Globus pallidus (tissue), 1 donor: ENCODE measurements at places on chromosomes 2 and 18.

DNA sequence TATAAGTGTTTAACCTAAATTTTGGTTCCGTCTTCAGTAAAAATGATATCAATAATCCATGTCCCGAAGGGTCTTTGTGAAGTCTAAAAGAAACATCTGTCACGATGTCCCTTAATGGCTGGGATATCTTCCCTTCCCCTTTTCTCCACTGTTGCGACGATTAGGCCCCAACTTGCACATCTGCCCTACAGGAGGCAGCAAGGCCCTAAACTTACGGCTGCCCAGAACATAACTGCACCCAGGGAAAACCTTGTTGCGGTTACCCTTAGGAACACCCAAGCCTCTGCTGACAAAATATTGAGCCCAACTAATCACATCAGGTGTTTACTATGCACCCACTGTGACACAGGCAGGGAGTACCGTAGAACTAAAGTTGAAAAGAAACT is 1.3 kb upstream of the SMAD2 start:
- peak; percentile 44 for DNase-seq

DNA sequence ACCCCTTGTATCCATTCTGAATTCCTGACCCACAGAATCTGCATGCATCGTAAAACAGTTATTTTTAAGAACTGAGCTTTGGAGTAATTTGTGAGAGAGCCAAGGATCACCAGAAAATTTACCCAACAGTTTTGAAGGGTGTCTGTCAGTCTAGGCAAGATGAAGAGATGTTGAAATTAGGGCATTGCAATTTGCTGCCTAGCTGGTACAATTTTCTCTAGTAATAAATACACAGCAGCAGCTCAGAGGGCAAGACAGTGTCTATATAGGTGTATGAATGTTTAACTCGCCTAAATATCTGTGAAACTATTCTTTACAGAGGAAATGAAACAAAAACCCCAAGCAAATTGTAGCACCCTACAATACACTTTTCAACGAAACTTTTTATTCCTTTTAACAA is 377.8 kb upstream of the POU3F3 start:
- peak; percentile 61 for DNase-seq

DNA sequence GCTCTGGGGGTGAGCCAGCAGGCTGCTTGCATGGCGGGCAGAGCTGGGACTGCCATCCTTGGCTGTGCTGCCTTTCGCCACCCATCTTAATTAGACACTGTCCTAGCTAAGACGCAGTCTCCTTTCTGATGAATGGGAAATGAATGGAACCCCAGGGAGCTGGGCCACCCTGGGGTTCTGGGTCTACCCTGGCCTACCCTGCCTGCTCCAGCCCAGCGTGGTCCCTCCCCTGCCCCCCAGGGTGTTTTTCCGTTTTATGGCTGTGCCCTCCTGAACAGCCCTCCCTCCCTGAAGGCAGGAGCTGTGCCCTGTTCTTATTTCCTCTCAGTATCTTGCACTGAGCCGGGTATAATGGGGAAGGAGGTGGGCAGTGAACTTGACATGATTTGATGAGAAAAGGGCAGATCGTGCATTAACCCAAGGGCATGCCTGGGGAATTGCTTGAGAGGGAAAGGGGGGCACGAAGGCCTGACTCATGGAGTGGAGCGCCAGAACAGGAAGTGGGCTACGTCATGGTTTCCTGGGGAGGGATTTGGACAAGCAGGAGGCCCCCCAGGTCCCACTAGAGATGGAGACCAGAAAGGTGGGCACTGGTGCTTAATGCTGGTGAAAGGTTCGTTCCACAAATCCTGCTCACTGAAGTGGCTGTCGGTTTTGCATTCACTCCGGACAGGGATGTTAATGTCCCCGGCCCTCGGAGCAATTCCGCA is 165.0 kb downstream of the KLHL29 start:
- no peak for DNase-seq

DNA sequence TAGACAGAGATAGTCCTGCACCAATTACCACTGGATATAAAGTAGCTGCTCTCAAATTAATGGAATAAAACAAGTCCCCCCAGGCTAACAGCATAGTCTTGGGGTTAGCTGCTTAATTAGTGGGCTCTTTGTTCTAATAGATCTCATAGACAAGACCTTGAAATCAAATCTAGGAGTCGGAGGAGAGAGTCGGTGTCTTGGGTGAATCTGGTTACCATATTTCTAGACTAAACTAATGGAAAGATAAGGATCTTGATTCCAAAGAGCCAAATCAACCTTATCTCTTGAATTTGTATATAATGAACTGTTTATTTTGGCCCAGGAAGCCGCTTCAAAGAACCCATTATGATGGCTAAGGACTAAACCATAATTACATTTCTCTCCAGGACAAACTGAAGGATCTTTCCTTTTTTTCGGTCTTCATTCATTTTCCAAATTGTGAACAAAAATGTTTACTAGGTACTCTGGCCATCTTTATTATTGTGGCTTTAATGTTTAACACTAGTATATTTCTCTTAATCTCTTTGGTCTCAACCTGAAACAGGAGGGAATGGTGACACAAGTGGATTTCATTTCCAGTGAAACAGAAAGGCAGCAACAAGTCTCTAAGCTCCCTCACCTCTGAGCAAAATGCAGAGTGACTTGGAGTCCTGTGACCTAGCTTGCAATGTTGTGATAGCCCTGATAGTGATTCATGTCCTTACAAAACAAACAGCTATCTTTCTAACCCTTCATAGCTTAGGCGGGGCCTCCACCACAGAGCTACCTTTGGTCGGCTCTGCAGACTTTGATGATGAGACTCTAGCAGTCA is 137.9 kb upstream of the PARD3B start:
- no peak for DNase-seq

GRCh38 chr2:86253424-86253823 is 54.2 kb downstream of the MRPL35 start:
- DNase-seq: no peak

DNA sequence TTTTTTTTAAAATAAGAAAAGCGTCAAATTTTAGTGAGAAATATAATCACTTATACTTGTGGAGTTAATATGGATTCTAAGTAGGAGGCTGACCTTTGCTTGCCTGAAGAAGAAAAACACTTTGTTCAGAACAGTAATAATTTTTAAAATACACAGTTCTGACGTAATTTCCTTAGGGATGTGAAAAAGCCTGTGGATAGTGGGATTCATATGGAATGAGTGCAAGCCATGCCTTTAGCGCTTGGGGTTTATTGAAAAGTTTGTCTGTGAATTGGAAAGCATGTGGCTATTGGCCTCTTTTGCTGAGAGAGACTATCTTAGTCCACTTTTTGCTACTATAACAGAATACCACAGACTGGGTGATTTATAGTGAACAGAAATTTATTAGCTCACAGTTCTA is 151.3 kb downstream of the CCDC85A start:
- no peak for DNase-seq

DNA sequence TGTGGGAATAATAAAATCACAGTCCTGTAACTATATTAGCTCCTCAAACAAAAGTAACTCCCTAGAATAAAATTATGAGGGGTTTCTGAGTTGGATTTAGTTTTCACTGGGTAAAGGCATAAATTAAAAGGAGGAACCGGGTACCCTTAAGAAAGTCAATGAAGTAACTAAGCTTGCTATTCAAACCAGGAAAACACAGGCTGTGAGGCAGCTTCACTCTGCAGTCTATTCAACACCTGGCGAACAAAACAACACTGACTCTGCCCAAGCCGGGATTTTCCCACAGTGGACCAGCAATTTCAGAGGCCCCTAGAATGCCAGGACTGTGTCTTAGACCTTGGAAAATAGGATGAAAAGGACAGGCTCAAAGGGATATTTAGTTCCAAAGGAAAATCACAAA is 24.6 kb upstream of the CREB1 start:
- no peak for DNase-seq

DNA sequence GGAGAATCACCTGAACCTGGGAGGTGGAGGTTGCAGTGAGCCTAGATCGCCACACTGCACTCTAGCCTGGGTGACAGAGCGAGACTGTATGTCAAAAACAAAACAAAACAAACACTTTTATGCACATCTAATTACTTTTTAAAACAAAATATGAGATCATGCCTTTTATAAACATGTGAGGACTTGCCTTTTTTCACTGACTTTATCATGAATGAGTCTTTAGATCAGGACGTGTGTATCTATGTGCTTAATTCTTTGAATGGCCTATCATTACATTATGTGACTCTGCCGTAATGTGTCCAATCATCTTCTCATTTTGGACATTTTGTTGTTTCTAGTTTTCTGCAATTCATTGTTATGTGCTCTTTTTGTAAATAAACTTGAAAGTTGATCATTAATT is 58.7 kb downstream of the FAM117B start:
- no peak for DNase-seq

GRCh38 chr18:35680139-35680551 is 98.6 kb downstream of the GALNT1 start:
- no peak for DNase-seq

GRCh38 chr2:217562871-217563480 is 439.8 kb downstream of the TNS1 start:
- no peak for DNase-seq

- no peak for DNase-seq
These were observed 254.1 kb downstream of the IKZF2 start for GRCh38 chr2:212897296-212897695.

DNA sequence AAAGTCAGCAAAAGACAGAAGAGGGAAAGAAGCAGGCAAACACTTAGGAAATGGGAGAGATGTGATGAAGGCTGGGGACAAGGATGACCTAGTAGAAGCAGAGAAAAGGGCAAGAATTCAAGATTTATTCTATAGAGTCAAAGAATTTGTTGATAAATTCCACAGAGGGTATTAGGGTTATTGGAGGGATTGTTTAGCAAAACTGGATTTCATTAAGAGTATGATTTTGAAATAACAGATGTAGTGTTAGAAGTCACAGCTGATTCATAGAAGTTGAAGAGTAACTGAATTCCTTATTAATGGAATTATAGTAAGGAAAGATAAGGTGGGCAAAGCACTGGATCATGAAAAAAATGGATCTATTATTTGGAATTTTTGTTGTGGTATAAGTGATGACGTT is 48.6 kb downstream of the CEP192 start:
- no peak for DNase-seq

DNA sequence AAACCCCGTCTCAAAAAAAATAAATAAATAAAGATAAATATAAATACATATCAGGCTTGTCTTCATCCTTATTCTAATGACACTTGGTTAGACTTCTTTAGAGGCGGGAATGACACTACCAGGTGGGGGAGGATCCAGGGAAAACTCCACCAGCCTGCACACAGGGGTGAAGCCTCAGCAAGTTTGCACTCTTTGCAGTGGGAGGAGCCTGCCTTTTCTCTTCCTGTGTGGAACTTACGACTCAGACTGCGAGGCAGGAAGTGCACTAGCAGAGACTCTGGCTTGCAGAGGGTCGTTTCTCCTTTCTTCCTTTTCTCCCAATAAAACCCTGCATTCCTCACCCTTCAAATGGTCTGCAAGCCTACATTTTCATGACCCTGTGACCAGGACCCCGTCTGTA is 153.6 kb upstream of the CBLN2 start:
- no peak for DNase-seq

DNA sequence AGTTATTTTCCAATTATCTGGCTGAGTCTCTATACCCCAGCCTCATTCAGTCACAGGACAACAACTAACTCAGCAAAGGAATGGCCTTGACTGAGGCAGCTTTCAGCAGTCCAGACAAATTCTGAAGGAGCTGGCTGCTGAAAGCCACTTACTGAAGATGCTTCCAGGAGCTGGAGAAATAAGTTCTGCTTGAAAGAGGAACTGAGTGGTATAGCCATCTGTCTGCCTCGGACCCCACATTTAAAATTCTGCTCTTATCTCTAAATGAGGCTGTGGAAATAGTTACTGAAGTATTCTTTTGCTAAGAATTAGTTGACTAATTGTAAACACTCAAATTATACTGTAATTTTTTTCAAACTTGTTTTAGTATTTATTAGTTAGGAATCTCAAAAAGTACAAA is 9.1 kb upstream of the GPD2 start:
- DNase-seq: no peak

DNA sequence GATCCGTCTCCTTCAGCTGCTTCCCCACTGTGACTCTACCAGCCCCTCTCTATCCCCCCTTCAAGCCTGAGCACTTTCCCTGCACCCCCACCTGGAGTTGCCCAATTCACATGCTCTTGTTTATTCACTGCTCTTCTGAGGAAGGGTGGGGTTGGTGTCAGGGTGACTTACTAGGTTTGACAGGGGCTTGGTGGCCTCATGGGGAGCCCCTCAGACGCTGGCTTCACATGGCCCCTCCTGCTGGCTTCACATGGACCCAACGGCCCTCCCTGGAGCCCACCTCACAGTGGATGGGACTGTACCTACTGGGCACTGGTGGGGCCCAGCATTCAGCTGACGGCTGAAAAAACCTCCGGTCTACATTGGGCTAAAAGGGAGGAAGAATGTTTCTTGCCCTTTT is 16.7 kb upstream of the MRPL33 start:
- no peak for DNase-seq

DNA sequence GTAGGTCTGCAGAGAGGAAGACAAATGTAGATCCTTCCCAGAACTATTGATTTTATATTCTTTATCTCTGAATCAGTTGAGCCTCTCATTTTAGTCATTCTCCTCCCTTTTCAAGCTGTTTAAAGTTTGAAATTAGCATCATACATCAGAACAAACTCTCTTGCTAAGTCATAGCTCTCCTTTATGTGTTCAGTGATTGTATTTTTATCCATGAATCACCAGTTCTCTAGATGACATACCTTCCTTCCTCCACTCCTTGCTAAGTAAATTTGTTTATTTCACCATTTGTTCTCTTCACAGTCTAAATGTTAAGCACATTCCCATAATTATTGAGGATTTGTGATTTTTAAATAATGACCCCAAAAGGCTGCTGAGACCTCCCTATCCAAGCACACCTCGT is 63.5 kb upstream of the RAPGEF4 start:
- DNase-seq: no peak

DNA sequence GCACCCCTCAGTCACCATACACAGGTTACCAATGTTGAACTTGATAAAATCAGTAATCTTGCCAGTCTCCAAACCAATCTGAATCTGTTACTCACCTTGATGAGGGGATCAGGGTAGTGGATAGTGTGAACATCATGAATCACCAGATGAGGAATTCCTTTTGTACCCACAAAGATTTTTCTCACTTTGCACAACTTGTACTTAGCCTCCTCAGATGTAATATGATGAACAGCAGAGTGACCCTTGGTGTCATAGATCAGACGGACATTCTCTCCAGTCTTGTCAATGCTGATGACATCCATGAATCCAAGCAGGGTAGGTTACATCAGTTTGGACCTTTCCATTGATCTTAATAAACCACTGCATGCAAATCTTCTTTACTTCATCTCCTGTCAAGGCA is 54.7 kb downstream of the MDH1 start:
- no peak for DNase-seq

DNA sequence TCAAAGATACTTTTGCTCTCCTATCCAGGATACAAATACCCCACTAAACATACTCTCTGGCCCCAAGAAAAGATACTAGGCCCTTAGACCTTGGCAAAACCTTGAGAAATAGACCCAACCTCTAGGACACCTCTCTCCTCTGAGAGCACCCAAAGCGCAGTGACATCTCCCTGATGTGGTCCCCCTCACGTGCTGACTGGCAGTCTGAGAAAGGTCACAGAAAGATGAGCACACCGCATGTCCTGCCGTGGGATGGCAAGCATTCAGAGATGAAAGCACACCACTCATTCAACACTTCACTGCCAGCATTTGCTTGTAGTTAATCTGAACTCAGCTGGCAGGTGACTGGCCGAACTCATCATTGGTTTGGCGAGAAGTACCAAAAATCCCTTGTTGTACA is 6.1 kb upstream of the TBC1D8 start:
- DNase-seq: no peak

GRCh38 chr2:16861530-16861929 is 195.9 kb upstream of the CYRIA start:
- no peak for DNase-seq
